ENCODE measurements at places on chromosomes 2 and 18.

- H3K27me3 ChIP-seq, result no peaks in the 10 kb centered on the region
- DNase-seq, result no peak
- H3K36me3 ChIP-seq, result no peaks in the 10 kb centered on the region
- no peak overlapping the region for H3K27ac ChIP-seq
These were observed 64.0 kb downstream of the ARHGAP25 start for GRCh38 chr2:68798569-68798968.

DNA sequence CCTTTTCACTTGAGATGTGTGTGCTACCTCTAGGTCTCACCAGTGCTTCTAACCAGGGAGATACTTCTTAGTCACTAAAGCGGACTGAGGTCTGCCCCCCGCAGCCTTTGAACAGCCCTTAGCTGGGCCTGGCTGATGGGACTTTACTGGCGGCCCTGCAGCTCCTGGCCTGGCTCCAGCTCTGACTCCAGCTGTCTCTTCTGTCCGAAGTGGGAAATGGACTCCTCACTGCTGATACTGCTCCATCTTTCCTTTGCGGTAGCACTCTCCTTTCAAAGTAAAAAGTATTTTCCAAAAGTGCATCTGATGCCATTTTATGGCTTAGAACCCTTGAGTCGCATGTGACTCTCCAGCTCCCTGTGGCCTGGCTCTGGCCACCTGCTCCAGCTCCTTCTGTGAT lies 64.5 kb downstream of the ATP9B start:
- no peaks in the 10 kb centered on the region for H3K36me3 ChIP-seq
- no peaks in the 10 kb centered on the region for H3K27me3 ChIP-seq
- H3K27ac ChIP-seq, result no peak overlapping the region
- H3K4me1 ChIP-seq, result no peaks in the 10 kb centered on the region
- H3K4me3 ChIP-seq, result no peak overlapping the region
- no peak for DNase-seq

DNA sequence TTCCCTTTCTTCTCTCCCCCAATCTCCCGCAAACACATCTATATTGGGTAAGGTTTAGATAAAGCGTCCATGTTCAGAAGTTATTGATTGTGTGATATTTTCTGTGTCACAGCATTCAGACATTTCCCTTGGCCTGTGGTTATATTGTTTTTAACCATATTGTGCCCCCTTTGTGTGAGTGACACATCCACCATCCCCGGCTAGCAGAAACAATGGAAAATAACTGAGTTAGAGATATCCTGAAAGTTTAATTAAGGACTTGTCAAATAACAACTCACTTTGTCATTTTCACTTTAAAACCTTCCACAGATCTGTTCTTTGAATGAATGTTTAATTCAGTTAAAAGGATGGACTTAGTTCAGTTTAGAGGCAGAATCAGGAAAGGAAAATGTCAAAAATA lies 151.0 kb downstream of the KCNJ3 start:
- DNase-seq, result no peak
- no peaks in the 10 kb centered on the region for H3K27me3 ChIP-seq
- H3K4me1 ChIP-seq, result no peaks in the 10 kb centered on the region
- no peak overlapping the region for H3K4me3 ChIP-seq
- no peak overlapping the region for H3K27ac ChIP-seq

DNA sequence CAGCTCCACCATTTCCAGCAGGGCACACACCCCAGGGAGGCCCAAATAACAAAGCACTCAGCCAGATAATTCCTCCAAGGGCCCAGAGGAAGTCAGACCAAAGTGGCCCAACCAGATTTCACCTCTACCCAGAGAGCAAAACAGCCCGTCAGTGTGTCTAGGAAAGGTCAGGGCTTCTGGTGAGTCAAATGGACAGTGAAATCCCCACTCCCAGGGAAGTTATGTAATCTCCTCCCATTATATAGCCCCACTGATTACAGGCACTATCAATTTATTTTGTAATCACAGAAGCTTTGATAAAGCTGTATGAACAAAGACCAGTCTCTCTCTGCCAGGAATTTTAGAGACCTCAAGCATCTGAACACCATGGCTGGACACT lies 4.0 kb downstream of the B4GALT6 start:
- H3K36me3 ChIP-seq, result no peaks in the 10 kb centered on the region
- no peaks in the 10 kb centered on the region for H3K4me1 ChIP-seq
- H3K27ac ChIP-seq, result no peak overlapping the region
- no peak for DNase-seq
- no peaks in the 10 kb centered on the region for H3K27me3 ChIP-seq
- H3K4me3 ChIP-seq, result no peak overlapping the region

- no peaks in the 10 kb centered on the region for H3K36me3 ChIP-seq
- H3K4me3 ChIP-seq, result no peak overlapping the region
- no peaks in the 10 kb centered on the region for H3K4me1 ChIP-seq
- H3K27ac ChIP-seq, result no peak overlapping the region
These were observed 55.7 kb downstream of the NCAPH start for GRCh38 chr2:96391153-96391827.

DNA sequence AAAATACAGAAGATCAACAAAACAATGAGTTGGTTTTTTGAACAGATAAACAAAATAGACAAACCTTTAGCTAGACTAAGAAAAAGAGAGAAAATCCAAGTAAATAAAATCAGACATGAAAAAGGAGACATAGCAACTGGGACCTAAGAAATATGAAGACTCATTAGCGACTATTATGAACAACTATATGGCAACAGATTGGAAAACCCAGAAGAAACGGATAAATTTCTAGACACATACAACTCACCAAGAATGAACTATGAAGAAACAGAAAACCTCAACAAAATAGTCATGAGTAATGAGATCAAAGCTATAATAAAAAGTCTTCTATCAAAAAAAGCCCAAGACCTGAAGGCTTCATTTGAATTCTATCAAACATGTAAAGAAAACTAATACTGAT lies 59.3 kb downstream of the EPB41L3 start:
- H3K27me3 ChIP-seq, result no peaks in the 10 kb centered on the region
- no peak overlapping the region for H3K4me3 ChIP-seq
- H3K4me1 ChIP-seq, result no peaks in the 10 kb centered on the region
- H3K27ac ChIP-seq, result no peak overlapping the region
- H3K36me3 ChIP-seq, result no peaks in the 10 kb centered on the region

DNA sequence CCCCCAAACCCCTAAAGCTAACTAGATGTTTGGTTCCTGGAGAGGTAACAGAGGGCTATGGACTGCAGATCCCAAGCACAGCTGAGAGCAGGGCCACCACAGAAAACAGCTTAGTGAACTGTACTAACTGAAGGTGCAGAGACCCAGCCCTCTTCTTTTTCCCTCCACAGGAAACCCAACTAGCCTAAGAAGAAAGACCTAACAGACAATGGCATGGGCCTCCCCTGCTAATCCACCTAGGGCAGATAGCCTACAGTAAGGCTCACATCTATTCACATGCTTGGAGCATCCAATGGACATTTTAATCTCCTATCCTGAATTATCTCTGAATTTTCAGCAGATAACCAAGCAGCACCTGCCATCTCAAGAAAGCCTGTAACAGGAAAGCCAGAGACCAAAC lies 8.8 kb upstream of the FECH start:
- no peak overlapping the region for H3K4me3 ChIP-seq
- no peaks in the 10 kb centered on the region for H3K27me3 ChIP-seq
- H3K4me1 ChIP-seq, result peaks cover 7% of the 10 kb centered on the region
- H3K36me3 ChIP-seq, result peaks cover 5% of the 10 kb centered on the region

DNA sequence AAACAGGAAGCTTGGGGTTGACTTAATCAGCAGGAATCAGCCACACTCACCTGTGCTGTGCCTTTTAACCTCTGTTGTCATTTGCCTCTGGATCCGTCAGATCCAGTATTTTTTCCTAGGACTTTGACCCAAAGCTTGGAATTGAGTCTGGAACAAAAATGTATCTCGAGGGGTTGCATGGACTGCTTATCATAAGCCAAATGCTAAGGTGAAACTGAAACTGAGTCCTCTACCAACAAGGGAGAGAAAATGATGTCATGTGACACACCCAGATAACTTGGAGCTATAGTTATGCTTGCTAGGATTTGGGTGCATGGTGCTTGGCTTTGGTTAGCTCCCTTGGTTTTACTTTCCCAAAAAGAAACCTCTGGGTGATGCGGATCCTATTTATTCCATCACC lies 2158.6 kb upstream of the PIK3C3 start:
- no peaks in the 10 kb centered on the region for H3K27me3 ChIP-seq
- H3K36me3 ChIP-seq, result no peaks in the 10 kb centered on the region
- peak; percentile 61 for DNase-seq
- H3K27ac ChIP-seq, result no peak overlapping the region
- peak overlapping the region; percentile 36 for H3K4me3 ChIP-seq
- 0 out of 2 replicates have a peak, but pooled peaks cover 4% of the 10 kb centered on the region for H3K4me1 ChIP-seq

GRCh38 chr2:43269706-43270105 lies 43.3 kb upstream of the ZFP36L2 start:
- H3K27ac ChIP-seq, result no peak overlapping the region
- H3K36me3 ChIP-seq, result no peaks in the 10 kb centered on the region
- H3K4me1 ChIP-seq, result no peaks in the 10 kb centered on the region

- no peaks in the 10 kb centered on the region for H3K27me3 ChIP-seq
- DNase-seq, result no peak
- H3K4me3 ChIP-seq, result no peak overlapping the region
- H3K36me3 ChIP-seq, result peaks cover 3% of the 10 kb centered on the region
These were observed 43.4 kb downstream of the CABLES1 start for GRCh38 chr18:23178661-23179081.

- H3K27me3 ChIP-seq, result no peaks in the 10 kb centered on the region
- H3K36me3 ChIP-seq, result no peaks in the 10 kb centered on the region
- no peak overlapping the region for H3K27ac ChIP-seq
- no peak overlapping the region for H3K4me3 ChIP-seq
- peaks cover 6% of the 10 kb centered on the region for H3K4me1 ChIP-seq
These were observed 29.2 kb upstream of the PELI1 start for GRCh38 chr2:64173156-64174135.

GRCh38 chr18:74570266-74570665 lies 27.4 kb upstream of the ZNF407 start:
- no peaks in the 10 kb centered on the region for H3K36me3 ChIP-seq
- DNase-seq, result no peak
- H3K4me1 ChIP-seq, result no peaks in the 10 kb centered on the region

- no peaks in the 10 kb centered on the region for H3K4me1 ChIP-seq
- no peaks in the 10 kb centered on the region for H3K36me3 ChIP-seq
- H3K4me3 ChIP-seq, result no peak overlapping the region
- H3K27ac ChIP-seq, result no peak overlapping the region
These were observed 317.6 kb downstream of the CTNNA2 start for GRCh38 chr2:79830501-79830900.

- H3K4me1 ChIP-seq, result peaks cover 5% of the 10 kb centered on the region
- no peaks in the 10 kb centered on the region for H3K36me3 ChIP-seq
- DNase-seq, result peak; percentile 78
- peaks cover 32% of the 10 kb centered on the region for H3K27me3 ChIP-seq
- no peak overlapping the region for H3K4me3 ChIP-seq
These were observed 1.8 kb upstream of the ALK start for GRCh38 chr2:29923110-29923721.

GRCh38 chr2:52423655-52424054 lies 1343.9 kb upstream of the CHAC2 start:
- H3K27ac ChIP-seq, result no peak overlapping the region
- no peaks in the 10 kb centered on the region for H3K27me3 ChIP-seq
- H3K4me1 ChIP-seq, result no peaks in the 10 kb centered on the region
- DNase-seq, result no peak
- no peaks in the 10 kb centered on the region for H3K36me3 ChIP-seq
- H3K4me3 ChIP-seq, result no peak overlapping the region

- no peaks in the 10 kb centered on the region for H3K36me3 ChIP-seq
- H3K4me3 ChIP-seq, result no peak overlapping the region
- DNase-seq, result no peak
- H3K4me1 ChIP-seq, result no peaks in the 10 kb centered on the region
These were observed 27.0 kb upstream of the LPIN1 start for GRCh38 chr2:11719230-11719977.

- DNase-seq, result no peak
- H3K27me3 ChIP-seq, result no peaks in the 10 kb centered on the region
- H3K4me3 ChIP-seq, result no peak overlapping the region
- H3K4me1 ChIP-seq, result no peaks in the 10 kb centered on the region
These were observed 1.4 kb downstream of the PARD6G start for GRCh38 chr18:80245781-80246444.

GRCh38 chr2:19435815-19436214 lies 77.4 kb upstream of the OSR1 start:
- H3K27me3 ChIP-seq, result no peaks in the 10 kb centered on the region
- H3K36me3 ChIP-seq, result no peaks in the 10 kb centered on the region
- no peak for DNase-seq
- no peaks in the 10 kb centered on the region for H3K4me1 ChIP-seq
- H3K27ac ChIP-seq, result no peak overlapping the region

DNA sequence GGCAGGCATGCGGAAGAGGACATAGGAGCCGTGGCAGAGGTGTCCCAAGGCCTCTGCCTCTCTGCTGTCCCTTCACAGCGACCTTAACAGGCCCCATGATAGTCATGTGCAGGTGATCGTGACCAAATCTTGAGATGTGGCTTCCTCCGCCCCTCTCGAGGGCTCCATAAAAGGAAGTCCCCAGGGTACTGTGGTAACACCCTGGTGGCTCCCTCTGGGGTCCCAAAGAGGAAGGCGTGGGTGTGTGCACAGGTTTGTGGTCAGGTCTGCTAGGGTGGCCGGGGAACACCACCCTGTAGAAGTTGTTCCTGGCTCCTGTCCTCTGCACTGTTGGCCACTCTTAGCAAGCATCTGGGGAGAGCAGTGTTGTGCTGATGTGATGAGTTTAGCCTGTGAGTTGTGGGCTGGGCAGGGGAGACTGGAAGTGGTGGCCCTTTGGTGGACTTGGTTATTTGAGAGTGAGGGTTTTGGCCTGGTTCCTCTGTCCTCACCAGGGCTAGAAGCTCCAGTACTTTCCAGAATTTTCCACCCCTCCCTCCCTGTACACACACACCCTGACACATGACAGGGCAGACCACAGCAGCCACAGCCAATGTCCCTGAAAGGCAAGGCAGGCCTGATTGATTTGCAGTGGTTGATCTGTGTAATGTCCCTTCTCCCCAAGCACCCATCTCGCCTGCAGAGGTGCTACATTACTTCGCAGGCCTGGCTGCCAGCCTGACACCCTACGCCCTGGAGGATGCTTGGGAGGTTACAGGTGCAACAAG lies 68.9 kb upstream of the BOD1L2 start:
- H3K27me3 ChIP-seq, result no peaks in the 10 kb centered on the region
- H3K4me1 ChIP-seq, result no peaks in the 10 kb centered on the region
- DNase-seq, result no peak
- no peaks in the 10 kb centered on the region for H3K36me3 ChIP-seq
- H3K27ac ChIP-seq, result no peak overlapping the region
- H3K4me3 ChIP-seq, result no peak overlapping the region

DNA sequence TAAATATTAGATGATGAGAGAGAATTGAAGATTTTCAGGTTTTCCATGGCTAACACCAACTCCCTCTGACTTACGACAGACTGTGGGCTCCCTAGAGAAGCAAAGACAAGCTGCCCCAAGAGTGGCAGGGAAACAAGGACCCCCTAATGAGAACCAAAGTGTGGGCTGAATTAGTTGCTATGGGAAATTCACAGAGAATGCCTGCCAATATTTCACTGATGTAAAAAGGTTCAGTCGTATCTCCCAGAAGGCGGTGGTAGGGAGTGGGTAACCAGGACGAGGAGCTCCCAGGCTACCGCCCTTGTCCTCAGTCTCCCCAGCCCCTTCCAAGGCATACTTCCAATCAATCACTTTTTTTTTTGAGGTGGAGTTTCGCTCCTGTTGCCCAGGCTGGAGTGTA lies 113.6 kb downstream of the LAMA1 start:
- no peak overlapping the region for H3K27ac ChIP-seq
- no peaks in the 10 kb centered on the region for H3K4me1 ChIP-seq
- no peaks in the 10 kb centered on the region for H3K27me3 ChIP-seq
- H3K4me3 ChIP-seq, result no peak overlapping the region
- DNase-seq, result no peak
- no peaks in the 10 kb centered on the region for H3K36me3 ChIP-seq

- DNase-seq, result no peak
- no peaks in the 10 kb centered on the region for H3K27me3 ChIP-seq
- H3K36me3 ChIP-seq, result no peaks in the 10 kb centered on the region
- no peak overlapping the region for H3K27ac ChIP-seq
- H3K4me3 ChIP-seq, result no peak overlapping the region
These were observed 130.2 kb upstream of the SALL3 start for GRCh38 chr18:78849458-78849857.

Measured in MM.1S (cell line).